Left ventricle myocardium superior (tissue), 1 donor: ENCODE measurements at places on chromosomes 7 and 10. TPM values are rescaled to one million over a fixed set of nuclear protein-coding genes. Genes with fewer than 3 reads are reported as not detected.

FAM237B gene
- not detected for total RNA-seq

GPER1 gene
- 2.8 TPM for total RNA-seq

TMEM130 gene
- not detected for total RNA-seq

GPR15LG gene
- total RNA-seq, result not detected

CYP3A4 gene
- not detected for total RNA-seq

OLAH gene
- not detected for total RNA-seq

CUBN gene
- total RNA-seq, result 0.77 TPM

C10orf105 gene
- 0.07 TPM for total RNA-seq

CPA2 gene
- total RNA-seq, result not detected

DNA sequence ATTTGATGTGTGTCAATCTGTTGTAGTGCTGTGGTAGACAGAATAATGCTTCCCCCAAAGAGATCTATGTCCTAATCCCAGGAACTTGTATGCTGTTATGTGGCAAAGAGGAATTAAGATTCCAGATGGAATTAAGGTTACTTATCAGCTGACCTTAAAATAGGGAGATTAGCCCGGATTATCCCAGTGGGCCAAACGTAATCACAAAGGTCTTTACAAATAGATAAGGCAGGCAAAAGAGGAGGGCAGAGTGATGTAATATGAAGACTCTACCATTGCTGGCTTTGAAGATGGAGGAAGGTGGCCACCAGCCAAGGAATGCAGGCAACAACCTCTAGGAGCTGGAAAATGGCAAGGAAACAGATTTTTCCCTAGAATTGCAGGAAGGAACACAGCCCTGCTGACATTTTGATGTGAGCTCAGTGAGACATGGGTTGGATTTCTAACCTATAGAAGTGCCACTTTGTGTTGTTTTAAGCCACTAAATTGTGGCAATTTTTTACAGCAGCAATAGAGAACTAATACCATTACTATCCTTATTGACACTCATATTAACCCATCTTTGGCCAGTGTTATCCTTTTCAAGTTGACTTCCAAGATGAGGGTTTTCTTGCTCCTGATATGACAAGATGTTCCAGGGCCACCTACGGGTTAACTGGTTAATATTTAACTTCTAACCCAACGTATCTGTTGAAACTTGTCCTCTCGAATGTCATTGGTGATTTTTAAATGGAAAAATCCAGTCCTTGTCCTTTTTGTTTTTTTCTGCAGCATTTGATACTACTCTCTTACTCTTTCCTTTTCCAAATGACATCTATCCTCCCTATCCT is 29.3 kb downstream of the CYCS start:
- DNase-seq, result no peak

GRCh38 chr10:103872137-103872931 is 17.0 kb upstream of the SH3PXD2A start:
- DNase-seq, result no peak

- DNase-seq, result no peak
Observed at GRCh38 chr10:5411941-5412276, 448 bp upstream of the NET1 start.

DNA sequence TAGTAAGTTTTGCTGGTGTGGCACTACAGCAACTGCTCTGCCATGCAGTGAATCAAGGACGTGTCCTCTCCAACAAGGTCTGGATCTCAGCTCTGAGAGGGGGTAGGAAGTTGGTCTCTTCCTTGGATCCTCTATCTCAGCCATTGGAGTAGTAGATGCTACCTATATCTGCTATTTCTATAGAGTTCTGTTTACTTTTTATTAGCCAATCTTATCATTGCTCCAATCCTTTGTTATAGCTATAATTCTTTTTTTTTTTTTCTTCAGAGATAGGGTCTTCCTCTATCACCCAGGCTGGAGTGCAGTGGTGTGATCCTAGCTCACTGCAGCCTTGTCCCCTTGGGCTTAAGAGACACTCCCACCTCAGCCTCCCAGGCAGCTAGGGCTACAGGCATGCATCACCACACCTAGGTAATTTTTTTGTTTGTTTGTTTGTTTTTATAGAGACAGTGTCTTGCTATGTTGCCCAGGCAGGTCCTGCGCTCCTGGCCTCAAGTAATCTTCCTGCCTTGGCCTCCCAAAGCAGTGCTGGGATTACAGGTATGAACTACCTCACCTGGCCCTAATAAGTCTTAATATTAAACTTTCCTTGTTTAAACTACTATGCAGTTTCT is 155.2 kb upstream of the ASAH2 start:
- DNase-seq, result no peak

GRCh38 chr10:96446966-96447596 is 66.6 kb downstream of the TLL2 start:
- no peak for DNase-seq

GRCh38 chr7:143239813-143240212 is 18.0 kb downstream of the TAS2R40 start:
- no peak for DNase-seq

DNA sequence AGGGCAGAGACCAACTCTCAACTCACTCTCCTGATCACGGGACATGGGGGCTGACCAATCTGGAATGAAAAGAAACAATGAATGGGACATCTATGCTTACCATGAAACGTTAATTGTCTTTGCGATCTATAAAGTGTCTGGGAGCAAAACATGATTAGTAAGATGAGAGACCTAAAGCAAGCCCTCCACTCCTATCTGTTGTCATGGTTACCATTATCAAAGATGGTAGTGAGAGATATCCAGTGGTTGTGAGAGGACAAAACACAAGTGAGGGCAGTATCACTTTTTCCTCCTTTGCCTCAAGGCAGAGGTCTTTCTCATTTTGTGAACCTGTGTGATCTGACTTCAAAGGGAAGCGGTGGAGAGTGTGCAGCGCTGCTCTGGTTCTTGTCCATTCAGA is 130.1 kb downstream of the LSM5 start:
- no peak for DNase-seq

GRCh38 chr7:98418636-98419315 is 17.9 kb upstream of the BAIAP2L1 start:
- DNase-seq, result no peak

DNA sequence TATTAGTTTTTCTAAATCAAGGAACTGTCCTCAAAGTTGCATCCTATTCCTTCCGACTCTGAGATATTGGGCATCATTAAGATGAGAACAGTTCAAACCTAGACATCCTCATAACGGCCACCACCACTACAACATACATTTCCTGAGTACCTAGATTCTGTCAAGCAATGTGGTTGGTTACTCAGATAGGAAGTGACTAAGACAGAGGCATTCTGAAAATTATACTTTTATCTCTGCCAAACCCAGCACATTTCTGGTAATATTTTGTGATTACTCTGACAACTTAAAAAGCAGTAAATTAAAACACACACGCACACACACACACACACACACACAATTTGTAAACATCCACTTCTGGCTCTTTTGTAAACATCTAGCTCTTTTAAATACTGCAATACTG is 291.2 kb upstream of the MEOX2 start:
- no peak for DNase-seq
